Frontal cortex (tissue), 4 donors: ENCODE measurements at places on chromosomes 6 and 20. TPM values are rescaled to one million over a fixed set of nuclear protein-coding genes. Genes with fewer than 3 reads are reported as not detected.

The TMEM74B gene
- 9.4 TPM for total RNA-seq

The HRH3 gene
- 0.82 TPM for total RNA-seq

The SLC17A2 gene
- total RNA-seq, result not detected

The HLA-DMA gene
- 0.82 TPM for total RNA-seq

The CDH26 gene
- total RNA-seq, result 0.41 TPM

The APOM gene
- 0.41 TPM for total RNA-seq

The RUNX2 gene
- total RNA-seq, result 0.41 TPM

The MTFR2 gene
- total RNA-seq, result 0.41 TPM

The SCAF8 gene
- 89.7 TPM for total RNA-seq

The ACTL10 gene
- total RNA-seq, result 0.82 TPM

The BCAS4 gene
- 11.4 TPM for total RNA-seq

The PBOV1 gene
- total RNA-seq, result not detected

The SSTR4 gene
- 0.41 TPM for total RNA-seq

The HLA-DPB1 gene
- 2.4 TPM for total RNA-seq
